ENCODE measurements at places on chromosomes 16 and 17.

DNA sequence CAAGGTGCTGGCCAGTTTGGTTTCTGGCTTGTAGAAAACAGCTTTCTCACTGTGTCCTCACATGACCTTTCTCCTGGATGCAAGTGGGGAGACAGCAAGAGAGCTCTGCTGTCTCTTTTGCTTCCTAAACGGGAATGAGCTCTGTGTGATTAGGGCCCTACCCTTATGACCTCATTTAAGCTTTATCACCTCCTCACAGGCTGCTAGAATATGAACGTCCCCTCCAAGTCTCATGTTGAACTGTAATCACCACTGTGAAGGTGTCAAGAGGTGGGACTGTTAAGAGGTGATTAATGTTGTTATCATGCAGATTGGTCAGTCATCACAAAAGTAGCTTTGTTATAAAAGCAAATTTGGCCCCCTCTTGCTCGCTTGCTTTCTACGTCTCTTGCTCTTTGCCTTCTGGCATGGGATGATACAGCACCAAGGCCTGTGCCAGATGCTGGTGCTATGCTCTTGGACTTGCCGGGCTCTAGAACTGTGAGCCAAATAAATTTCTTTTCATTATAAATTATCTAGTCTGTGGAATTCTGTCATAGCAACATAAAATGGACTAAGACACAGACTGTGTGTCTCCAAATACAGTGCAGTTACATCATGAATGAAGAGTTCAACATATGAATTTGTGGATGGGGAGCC lies 14.8 kb upstream of the POLR3E start:
- no peak for DNase-seq

DNA sequence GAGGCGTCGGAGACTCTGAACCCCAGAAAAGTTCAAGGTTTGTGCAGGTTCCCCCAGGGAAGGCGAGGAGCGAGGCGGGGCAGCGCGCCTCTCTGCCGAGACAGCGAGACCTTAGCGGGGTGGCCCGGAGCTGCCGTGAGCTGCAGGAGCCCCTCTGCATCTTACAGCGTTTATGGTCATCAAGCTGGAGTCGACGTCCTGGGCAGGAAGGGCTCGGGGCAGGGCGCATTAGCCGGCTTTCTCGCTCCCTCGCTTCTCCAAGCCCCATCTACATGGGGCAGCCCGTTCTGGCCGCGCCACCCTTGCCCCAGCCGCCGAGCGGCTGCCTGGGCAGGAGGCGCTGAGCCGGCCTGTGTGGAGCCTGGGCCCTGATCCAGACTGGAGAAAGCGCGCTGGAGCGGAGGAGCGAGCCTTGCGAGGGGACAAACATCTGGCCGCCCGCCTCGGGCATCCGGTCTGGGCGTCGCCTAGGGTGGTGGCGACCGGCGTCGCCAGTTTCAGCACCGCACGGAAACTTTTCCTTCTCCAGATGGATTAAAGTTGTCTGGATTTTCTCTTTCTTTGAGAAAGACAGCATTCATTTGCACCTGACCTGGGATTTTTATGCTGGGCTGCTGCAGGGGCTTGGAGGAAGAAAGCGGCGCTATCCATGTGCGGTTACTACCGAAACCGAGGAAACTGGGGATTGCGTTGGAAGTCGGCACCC lies 750 bp downstream of the TMEM132E start:
- peak; percentile 46 for DNase-seq

DNA sequence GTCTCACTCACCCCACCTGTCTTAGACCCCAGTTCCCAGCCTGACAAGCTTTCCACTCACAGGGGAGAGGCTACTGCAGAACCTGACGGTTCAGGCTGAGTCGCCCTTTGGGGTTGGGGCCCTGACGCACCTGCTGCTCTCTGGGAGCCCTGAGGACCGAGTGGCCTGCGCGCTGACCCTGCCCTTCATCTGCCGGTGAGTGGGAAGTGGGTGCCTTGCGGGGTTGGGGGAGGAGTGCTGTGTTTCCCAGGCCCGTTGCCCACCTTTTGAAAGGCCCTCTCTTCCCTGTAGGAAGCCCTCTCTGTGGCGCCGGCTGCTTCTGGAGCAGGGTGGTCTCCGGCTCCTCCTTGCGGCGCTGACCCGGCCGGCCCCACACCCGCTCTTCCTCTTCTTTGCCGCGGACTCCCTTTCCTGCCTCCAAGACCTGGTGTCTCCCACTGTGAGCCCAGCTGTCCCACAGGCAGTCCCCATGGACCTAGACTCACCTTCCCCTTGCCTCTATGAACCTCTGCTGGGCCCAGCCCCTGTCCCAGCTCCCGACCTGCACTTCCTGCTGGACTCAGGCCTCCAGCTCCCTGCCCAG lies 6.1 kb upstream of the TGFB1I1 start:
- DNase-seq = no peak

DNA sequence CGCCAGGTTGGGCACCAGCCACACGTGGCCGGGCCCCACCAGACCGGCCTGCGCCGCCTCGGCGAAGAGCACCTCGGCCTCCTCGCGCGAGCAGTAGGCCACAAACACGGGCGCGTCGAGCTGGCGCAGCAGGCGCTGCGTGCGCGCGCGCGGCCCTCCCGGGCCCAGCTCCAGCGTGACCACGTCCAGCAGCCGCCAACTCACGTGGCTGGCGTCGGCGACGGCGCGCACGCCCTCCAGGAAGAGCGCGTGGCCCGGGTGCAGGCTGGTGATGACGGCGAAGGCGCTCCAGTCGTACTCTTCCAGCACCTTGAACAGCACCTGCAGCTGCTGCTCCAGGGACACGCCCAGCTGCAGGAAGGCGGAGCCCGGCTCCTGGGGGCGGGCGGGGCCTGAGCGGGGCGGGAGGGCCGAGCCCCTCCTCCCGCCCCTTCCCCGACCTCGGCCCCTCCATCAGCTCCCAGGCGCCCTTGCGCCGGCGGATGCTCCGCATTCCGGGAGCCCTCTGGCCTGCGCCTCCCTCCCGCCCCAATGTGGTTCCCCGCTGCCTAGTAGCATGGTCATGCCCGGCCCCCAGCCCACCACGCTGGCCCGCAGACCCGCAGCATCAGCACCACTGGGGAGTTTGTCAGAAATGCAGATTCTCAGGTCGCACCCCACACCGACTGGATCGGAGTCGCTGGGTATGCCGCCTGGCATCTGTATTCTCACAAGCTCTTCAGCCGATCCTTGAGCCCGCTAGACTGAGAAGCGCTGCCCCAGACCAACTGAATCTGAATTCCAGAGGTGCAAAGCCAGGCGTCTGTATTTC lies 7.2 kb downstream of the GRIN2C start:
- peak; percentile 46 for DNase-seq

GRCh38 chr16:30972872-30973271 lies 12.1 kb upstream of the HSD3B7 start:
- no peak for DNase-seq

GRCh38 chr17:19766421-19767270 lies 18.5 kb upstream of the ALDH3A1 start:
- peak; percentile 89 for DNase-seq

DNA sequence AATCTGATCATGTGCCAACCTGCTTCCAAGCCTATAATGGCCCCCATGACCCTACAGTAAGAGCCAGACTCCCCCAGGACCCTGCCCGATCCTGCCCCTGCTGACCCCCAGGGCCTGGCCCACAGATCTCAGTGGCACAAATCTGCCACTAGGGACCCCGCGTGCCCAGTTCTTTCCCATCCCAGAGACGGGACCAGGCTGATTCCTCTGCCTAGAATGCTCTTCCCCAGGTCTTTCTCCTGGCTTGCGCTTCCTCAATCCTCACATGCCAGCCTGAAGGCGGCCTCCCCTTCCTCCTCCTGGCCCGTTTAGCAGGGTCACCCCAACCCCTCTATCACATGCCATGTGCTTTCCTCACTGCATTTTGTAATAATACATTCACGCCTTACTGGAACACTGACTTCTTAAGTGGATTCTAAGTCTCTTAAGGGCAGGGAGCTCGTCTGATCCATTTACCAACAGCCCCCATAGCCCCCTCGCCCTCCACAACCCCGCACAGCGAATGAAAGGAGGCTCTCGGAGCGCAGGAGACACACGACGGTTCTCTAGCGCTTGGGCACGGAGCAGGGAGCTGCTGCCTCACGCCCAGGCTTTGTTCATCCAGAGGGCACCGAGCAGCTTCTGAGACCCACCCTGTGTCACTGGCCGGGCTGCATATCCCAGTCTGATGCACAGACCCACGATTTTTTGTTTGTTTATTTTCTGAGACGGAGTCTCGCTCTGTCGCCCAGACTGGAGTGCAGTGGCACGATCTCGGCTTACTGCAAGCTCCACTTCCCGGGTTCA lies 1.2 kb downstream of the TRIM65 start:
- DNase-seq = peak; percentile 42

DNA sequence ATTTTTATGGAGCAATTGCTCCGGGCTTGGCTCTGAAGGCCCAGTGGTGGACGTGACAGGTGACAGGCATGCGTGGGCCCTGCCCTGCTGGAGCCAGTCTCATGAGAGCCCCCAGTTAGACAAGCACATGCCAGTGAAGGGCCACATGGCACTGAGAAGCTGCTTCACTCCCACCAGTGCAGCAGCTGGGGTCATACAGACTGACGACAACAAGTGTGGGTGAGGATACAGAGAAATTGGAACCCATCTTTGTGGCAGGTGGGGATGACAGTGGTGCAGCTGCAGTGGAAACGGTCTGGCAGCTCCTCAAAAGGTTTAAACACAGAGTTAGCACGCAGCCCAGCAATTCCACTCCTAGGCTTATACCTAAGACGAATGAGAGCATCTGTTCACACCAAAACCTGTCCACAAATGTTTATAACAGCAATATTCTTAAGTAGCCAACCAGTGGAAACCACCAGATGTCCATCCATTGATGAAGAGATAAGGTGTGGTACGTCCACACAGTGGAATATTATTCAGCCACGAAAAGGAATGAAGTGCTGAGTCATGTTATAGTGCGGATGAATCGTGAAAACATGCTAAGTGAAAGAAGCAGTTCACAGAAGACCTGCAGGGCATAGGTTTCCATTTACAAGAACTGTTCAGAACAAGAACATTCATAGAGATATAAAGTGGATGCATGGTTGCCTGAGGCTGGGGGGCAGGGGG lies 12.5 kb upstream of the CIBAR2 start:
- DNase-seq = no peak

DNA sequence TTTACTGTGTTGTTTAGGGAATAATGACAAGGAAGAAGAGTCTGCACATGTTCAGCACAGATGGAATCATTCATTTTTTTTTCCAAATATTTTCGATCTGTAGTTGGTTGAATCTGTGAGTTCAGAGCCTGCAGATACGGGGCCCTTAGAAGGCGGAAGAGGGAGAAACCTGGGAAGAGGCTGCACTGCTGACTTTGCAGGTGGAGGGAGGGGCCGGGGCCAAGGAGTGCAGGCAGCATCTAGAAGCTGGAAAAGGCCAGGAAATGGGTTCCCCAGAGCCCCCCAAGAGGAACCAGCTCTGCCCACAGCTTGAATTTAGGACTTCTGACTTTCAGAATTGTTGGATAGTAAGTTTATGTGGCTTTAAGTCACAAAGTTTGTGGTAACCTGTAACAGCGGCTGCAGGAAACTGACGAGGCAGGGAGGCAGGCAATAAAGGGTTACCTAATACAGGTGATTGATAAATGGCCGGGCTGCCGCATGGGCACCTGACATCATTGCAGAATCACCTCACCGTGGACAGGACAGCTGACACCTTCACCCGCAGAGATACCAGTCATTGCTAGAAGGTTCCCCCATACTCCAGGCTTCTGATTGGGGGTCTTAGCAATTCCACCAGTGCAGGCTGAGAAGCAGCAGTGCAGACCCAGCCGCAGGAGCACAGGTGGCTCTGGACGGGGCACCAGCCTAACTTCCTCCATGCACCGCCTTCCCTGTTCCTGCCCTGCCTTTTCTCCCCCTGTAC lies 181.3 kb downstream of the IRF8 start:
- DNase-seq = no peak

DNA sequence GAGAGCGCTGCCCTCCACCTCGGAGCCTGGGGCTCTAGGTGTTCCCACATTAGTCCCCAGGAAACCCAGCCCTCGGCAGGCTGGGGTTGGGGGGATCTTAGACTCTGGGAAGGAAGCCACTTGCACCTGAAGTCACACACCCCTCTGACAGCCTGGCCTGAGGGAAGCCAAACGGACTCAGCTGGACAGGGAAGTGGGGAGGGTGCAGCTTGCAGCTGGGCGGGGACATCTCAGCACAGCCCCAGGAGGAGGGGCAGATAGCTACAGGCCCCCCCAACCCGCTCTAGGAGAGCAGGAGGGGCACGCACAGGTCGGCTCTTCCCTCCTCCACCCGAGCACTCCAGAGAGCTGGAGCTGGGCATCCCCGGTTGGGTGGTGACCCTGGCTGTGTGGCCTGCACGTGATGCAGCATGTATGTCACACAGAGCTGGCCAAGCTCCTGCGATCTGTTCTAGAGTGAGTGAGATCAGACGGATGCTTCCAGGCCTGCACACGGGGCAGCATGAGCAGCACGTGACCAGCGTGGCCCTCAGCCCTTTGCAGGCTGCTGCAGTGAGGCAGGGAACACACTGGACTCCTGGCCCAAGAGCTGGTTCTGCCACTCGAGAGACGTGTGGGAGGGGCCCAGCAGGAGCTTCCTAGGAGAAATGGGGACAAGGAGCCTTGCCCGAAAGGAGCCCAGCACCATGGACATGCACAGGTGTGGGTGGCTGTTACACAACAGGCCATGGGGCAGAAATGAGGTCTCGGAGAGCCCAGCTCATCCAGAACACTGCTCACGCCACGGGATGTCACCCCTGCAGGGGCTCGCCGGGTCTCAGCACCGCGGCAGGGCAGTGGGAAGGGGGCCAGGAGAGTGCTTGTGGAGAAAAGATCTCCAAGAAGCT lies 15.4 kb downstream of the KIFC3 start:
- DNase-seq = no peak

DNA sequence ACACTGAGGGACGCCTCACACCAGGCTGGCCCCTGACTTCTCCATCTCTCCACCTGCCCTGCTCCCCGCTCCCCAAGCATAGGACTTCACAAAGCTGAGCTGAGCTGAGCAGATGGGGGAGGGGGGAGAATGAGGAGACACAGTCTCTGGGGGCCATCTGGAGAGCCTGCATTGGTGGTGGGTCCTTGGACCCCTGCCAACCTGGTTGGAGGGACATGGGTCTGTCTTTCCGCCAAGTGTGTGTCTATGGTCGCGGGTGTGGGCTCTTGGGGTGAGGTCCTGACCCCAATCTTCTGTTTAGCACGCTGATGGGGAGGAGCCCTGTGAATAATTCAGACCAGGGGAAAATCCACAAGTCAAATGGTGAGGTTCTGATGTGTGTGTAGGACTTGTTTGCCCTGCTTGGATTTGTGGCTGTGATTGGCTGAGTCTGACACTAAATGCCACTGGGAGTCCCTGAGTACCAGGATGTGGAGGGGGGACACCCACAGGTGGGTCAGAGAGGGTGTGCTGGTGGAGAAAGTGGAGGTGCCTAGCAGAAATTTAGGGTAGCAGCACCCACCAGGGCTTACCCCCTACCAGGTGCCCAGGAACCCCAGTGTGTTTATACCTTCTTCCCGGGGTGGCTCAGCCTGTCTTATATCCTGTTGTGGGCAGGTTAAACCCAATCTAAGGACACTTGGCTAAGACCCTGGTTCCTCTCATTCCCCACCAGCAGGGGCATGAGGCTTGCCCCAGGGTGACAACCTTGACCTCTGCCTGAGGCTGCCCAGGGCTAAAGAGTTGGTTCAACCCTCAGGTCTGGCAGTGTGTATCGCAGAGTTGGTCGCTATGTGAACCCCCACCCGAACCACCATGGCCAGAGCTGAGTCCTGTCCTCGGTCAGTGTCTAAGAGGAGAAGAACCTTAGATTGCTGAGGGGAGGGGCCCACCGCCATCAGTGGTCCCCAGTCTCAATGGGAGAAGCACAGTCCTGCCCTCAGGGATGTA lies 2.1 kb downstream of the FMNL1 start:
- DNase-seq = no peak

Measured in endothelial cell (in vitro differentiated cells).